ENCODE measurements at places on chromosomes 5 and 9.

GRCh38 chr5:83172655-83173054 is 95.3 kb downstream of the XRCC4 start:
- DNase-seq = no peak

DNA sequence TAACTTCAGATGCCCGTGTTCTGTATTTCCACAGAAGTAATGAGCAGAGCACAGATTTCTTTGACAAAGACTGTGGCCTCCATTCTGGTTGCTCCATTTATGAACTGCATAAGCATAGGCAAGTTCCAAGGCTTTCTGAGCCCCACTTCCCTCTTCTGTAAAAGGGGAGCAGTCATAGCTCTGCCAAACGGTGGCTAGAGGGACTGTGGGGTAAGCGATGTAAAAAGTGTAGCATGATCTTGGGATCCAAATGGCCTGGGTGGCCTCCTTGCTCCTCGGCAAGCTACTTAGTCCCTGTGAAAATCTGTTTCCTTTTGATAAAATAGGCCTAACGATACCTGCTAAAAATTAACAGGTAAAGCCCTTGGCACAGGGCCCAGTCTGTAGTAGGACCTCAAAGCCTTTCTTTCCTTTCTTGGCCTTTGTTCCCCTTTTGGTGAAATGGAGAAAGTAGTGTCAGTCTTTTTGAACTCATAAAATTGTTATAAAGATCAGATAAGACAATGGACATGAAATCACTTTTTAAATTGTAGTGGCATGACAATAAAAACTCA is 646.6 kb downstream of the ACTL7B start:
- no peak for DNase-seq

DNA sequence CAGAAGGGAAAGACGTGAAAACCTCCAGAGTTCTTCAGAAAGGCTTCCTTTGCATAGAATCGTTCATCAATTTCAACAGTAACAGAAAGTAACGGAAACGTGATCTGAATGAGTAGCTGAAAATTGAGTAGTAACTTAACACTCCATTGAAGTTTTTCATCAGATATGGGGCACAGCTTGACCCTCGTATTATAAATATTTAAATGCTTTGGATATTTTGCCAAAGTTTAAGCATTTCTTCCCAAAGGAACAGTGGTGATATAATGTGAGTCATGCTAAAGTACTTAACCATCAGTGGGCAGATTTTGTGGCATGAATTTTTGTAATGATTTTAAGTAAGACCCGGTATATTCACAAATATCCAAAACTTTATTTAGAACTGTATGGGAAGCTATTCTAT is 67.4 kb upstream of the ADAMTS19 start:
- DNase-seq = no peak

DNA sequence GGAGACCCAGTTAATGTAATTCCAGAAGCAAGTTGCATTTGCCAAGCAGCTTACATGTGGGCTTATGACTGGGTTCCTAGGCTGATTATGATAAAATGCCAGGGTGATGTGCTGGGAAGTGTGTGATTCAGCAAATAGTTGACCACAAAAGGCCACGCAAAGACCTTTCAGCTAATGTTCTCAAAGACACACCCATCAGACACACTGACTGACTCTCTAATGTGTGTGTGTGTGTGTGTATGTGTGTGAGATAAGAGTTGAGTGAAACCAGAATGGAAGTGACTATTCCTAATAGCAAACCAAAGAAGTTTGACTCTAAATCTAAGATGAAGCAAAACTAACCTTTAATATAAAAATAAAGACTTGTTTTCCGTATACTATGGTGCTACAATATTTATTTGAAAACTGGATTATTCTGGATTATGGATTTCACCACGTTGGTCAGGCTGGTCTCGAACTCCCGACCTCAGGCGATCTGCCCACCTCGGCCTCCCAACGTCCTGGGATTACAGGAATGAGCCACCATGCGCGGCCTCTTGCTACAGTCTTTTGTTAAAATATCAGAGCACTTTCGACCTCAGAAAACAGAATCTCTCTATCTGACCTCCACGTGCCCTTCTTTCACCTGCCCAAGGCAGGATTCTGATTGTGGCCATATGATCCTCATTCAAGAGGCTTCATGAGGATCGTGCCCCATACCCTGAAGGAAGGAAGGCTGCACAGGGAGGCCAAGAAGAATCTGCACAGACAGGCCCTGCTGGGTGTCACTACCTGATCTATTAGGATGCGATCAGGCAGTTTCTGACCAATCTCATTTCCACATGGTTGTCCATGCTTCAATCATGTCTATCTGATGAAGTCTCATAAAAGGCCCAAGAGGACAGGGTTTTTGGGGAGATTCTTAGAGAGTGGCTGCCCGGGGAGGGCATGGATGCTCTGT is 75.6 kb downstream of the USP20 start:
- DNase-seq = no peak

GRCh38 chr9:37437621-37438020 is 15.1 kb downstream of the GRHPR start:
- no peak for DNase-seq

DNA sequence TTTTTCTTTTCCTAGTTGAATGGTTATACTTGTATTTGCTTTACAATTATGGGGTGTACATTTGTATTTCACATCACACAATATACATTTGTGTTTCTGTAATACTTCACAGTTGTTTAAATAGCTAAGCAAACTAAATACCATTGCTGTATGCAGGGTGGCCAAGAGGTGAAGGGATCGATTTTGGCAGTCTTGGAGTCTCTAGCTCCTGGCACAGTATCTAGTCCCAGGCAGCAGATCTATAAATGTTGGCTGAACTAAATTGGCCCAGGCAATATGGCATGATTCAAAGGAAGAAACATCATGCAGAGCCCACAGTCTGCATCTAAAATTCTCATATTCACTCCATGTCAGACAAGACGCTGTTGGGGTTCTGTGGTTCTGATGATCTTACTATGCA is 110.1 kb upstream of the GPBP1 start:
- no peak for DNase-seq

DNA sequence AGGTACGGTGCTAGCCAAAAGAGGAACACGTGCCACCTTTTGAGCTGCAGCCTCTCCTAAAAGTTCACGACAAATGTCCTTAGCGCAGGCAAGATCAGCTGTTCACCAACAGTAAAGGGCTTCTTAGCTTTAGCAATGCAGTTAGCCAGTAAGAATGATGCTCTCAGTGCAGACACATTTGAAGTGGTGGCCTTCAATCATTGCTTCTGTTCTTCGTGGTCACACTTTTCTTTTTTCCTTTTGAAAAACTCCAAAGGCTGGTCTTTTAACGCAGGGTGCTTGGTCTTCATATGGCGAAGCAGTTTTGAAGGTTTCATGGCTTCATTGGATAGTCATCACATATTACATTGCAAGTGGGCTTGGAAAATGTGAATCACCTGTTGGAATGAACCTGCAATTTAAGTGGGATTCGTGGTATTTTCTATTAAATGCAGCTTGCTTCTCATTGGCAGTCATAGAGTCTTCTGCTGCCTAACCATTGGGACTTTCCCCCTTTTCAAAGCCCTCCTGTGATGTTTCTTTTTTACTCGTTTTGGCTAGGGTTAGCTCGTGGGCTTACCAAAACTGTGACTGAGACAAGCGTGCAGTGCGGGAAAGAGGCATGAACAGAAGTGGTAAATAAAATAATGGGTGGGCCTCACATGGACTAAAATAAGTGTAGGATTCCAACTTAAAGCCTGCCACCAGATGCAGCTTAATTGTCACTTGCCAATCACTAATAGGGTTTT is 100.9 kb downstream of the MRPL36 start:
- no peak for DNase-seq

- no peak for DNase-seq
Measured at GRCh38 chr9:98740226-98740881, 31.6 kb upstream of the GABBR2 start.

GRCh38 chr5:150180241-150181026 is 9.4 kb upstream of the SLC6A7 start:
- DNase-seq = no peak
